ENCODE measurements at places on chromosomes 13 and 19.

GRCh38 chr13:25587326-25587980 lies 215.7 kb downstream of the ATP8A2 start:
- DNase-seq, result no peak

DNA sequence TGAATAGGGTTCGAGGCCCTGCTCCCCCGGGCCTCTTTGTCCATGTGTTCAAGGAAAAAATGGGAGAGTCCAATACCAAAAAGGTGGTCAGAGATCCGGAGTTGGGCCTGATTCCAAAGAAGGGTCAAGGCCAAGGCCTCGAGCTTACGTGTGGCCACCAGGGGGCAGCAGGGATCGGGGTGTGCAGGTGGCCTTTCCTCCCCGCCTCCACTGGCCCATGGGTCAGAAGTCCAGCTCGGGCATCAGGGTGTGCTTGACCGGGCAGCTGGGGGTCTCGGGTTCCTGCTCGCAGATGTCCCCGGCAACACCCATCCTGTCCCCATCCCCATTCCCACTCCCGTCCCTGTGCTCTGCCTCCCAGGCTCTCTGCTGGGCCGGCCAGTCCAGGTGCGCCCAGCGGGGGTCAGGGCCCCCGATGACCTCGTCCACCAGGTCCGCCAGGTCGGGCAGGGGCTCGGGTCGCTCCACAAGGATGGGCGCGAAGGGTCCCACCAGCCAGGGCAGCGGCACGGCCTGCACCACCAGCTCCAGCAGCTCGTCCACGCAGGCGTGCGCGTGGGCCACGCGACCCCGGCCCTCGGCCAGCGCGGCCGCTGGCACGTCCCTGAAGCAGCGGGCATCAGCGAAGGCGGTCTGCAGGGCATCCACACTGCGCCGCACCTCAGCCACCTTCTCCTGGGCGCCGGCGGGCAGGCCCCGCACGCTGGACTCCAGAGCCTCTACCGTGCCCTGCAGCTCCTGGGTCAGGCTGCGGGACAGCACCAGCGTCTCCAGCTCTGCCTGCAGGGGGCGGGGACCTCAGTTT lies 5.2 kb upstream of the PLIN4 start:
- DNase-seq, result peak; percentile 40

DNA sequence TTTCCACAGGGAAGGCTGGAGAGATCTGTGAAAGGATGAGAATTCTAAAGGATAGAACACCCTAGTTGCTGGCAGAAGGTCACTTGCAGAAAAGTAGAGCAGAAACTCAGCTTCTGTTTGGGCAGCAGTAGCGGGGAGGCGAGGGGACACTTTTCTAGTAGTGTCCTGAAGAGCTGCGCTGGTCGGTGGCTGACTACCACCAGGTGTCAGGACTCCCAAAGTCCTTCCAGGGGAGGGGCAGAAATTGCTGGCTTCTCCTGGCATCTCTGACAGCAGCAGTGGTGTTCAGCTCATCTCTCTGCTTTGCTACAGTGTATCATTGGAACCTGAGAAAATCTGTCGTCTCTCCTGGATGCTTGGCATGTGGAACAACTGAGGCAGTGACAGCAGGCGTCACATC lies 120.9 kb downstream of the ZDHHC20 start:
- no peak for DNase-seq

- DNase-seq, result no peak
Observed at GRCh38 chr13:37105251-37105714, at the start of gene CSNK1A1L. Gene CSNK1A1L, minus strand, starts transcription at chr13:37105664. Its CDS starts 408 bp downstream, at chr13:37105256.

DNA sequence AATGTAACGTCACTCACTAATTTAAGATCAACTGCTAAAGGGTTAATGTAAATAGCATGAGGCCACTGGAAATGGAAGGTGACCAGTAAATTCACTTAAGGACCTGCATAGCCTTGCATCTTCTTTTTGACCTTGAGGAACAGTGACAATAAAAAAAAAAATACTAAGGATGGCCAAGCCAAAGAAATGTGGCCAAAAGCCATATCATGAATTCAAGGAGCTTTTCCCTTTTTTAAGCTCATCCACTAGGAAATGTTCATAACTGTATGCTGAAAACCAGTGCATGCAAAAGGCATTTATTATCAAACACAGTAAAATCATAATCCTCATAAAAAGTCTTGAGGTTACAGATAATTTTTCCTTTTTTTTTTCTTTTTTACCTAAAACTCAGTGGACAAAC lies 77.5 kb downstream of the LHFPL6 start:
- DNase-seq, result no peak

DNA sequence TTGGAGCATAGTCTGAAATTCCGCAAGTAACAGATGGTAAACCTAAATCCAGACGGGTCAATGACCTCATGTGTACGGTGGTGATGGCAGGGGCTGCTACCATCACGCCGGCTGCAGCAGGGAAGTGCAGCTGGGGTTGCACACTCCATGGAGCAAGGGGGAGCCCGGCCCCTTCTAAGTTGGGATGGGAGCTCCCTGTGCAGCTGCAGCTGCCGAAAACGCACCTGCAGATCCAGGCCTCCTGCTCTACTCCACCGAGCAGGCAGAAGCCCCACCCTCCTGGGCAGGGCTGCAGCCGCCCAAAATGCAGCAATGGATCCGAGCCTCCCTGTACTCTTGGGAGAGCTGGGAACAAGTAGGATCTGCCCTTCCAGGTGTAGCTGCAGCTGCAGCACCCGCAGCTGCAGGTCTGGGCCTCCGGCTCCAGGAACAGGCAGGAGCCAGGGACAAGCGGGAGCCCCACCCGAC lies 25.5 kb downstream of the KBTBD6 start:
- DNase-seq, result no peak

DNA sequence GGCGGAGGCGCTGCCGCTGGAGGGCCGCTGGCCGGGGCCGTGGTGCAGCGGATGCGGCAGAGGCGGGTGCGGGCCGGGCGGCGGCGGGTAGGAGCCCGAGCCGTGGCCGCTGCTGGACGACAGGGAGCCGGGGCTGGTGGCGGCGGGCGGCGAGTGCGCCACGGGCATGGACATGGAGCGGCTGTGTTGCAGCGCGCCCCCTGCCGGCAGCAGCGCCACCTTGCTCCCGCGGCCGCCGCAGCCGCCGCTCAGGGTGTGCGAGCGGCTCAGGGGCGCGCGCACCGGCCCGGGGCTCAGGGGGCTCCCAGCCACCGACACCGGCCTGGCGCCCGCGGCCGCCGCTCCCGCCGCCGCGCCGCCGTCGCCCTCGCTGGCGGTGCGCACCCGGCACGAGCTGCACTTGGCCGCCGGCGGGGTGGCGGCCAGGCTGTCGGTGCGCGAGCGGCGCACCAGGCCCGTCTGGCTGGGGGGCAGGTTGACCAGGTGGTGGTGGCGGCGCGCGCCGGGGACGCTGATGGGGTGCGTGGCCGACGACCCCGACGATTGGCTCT lies 1.7 kb downstream of the IRS2 start:
- DNase-seq, result no peak

GRCh38 chr13:114077933-114078325 lies 54.5 kb downstream of the RASA3 start:
- DNase-seq, result peak; percentile 15

DNA sequence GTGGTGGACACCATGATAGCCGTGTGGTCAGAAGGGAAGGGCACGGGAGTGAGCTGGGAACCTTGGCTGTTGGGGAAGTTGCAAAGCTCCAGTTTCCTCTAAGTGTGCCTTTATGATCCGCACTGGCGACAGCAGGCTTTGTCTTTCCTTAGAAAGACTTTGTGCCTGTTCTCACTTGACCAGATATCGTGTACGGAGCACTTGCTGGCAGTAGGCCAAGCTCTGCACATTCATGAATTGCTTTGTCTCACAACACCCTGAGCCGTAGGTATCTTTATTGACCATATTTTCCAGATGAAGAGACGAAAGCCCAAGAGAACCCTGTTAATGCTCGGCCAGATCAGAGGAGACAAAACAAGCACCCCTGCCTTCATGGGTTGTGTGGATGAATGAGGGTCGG lies 15.1 kb downstream of the CUL4A start:
- DNase-seq, result no peak

DNA sequence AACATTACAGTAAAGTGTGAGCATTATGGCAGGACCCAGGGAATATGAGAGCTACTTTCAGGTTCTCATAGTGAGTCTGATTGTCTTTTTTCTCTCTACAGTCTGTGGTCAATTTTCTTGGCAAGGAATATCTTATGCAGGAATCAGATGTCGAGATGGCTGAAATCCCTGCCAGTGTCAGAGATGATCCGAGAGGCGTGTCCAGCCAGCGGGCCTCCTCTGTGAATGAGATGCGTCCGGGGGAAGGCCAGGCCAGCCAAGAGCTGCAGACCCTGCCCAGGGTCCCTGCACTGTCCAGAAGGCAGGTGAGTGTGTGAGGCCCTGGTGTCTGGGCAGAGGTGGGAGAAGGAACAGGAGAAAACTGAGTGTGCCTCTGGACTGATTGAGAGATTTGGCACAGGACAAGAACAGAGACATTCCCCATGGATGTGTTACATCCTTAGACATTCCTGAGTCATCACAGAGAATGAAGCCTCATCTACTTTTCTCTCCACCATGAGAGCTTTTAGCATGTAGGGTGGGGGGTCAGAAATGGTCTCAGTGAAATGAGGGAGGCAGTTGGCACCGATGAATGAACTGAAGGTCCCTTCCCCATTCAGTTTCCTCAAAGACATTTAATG lies 27.3 kb upstream of the EDDM13 start:
- peak; percentile 4 for DNase-seq

DNA sequence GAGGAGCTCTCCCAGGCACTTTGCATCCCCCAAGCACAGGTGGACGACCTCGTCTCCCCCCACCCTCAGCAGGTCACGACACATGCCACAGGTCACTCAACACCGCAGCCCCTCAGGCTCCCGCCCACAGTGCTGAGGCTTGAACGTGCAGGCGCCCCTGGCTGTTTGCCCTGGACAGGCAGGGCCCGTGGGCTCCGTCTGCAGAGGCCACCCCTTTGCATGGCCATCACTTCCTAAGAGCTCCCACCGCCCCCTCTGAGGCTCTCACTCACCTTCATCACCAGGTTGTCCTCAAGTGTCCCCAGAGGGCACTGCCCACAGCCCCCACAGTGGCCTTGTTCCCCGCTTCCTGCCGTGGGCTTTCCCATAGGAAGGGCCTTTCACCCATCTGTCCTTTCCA lies 132.1 kb upstream of the MCF2L start:
- DNase-seq, result no peak
